ENCODE measurements at places on chromosomes 2 and 18.

DNA sequence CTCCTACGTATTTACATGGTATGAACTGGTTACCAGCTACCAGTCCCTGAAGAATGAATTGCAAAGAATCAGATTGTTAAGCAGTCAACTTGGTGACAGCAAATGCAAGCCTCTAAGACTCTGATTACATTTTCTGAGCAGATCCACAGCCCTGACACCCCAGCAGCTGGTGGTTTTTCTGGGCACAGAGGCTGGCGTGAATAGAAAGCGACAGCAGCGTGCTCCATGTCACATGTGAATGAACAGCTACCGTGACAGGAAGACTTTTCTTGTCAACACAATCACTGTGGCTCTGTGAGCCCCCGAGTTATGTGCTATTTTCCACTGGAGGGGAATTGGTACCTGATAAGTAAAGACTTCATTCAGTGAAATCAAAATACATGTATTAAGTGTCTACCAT lies 93.2 kb upstream of the CBLN2 start:
- no peak for DNase-seq

DNA sequence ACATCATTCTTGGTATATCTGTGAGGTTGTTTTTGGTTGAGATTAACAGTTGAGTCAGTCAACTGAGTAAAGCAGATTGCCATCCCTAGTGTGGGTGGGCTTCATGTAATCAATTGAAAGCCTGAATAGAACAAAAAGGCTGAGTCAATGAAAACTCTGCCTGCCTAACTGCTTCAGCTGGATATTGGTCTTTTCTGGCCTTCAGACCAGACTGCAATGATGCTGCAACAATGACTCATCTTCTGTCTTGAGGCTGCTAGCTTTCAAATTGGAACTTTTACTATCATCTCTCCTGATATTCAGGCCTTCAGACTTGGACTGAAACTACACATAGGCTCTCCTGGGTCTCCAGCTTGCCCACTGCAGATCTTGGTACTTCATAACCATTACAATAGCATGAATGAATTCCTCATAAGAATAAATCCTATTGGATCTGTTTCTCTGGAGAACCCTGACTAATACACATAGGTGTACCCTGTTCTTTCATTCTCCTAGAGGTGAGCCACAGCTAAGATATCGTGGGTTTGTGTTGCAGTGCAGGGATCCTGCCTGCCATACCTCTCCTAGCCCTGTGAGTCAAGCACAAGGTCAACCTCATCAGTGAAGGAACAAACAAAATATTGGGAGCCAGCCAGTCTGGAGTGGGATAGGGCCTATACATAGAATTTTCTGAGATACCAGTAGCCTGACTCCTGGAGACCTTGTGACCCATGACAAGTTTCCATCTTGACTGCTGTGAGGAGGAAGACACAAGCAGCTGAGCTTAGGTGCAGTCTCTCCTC lies 473.8 kb downstream of the DCC start:
- DNase-seq = no peak

GRCh38 chr2:112073875-112074274 lies 18.8 kb downstream of the TMEM87B start:
- no peak for DNase-seq

DNA sequence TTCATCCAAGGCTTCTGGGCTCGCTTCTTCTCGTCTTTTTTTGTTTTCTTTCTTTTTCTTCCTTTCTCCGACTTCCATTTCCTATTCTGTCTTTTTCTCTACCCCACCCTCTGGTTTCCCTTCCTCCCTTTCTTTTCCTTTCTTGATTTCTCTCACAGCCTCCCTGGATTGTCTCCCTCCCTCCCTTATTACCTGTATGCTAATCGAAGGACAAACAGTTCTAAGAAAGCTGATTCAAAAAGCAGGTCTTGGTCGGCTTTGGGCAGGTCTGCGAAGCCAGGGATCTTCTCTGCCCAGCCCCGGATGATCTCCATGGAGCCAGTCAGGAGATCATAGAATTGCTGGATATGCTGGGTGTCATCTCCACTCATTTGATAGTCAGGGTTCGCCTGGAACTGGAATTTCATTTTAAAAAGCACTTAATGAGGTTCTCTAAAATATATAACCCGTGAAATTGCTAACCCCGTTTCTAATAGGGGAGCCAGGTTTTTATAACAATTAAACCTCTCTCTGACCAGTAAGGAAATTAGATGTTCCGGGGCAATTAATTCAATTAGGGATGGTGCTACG lies 5.9 kb downstream of the NR4A2 start:
- DNase-seq = no peak

- DNase-seq = no peak
Observed at GRCh38 chr2:56376699-56377665, 193.2 kb downstream of the CCDC85A start.

GRCh38 chr18:63152791-63153190 lies 166.8 kb downstream of the BCL2 start:
- no peak for DNase-seq

GRCh38 chr2:233261819-233262555 lies 10.5 kb downstream of the ATG16L1 start:
- DNase-seq = no peak

GRCh38 chr18:61734396-61734795 lies 158.4 kb downstream of the RNF152 start:
- DNase-seq = no peak

DNA sequence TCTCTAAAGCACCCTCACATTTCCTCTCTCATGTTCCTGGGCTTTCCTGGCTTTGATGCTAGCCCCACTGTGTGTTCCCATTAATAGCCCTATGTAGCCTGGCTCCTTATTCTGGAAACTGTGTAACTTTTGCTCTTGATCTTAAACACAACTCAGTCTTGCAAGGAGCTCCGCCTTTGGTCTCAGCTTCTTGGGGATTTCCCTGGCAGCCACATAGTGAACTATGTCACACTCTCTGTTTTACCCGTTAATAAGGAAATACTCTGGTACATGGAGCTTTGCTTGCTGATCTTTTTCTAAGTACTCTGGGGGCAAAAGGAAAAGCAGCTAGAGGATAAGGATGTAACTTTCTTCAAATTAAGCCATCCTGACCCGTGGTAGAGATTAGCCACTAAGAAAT lies 259.3 kb downstream of the NEDD4L start:
- DNase-seq = no peak

DNA sequence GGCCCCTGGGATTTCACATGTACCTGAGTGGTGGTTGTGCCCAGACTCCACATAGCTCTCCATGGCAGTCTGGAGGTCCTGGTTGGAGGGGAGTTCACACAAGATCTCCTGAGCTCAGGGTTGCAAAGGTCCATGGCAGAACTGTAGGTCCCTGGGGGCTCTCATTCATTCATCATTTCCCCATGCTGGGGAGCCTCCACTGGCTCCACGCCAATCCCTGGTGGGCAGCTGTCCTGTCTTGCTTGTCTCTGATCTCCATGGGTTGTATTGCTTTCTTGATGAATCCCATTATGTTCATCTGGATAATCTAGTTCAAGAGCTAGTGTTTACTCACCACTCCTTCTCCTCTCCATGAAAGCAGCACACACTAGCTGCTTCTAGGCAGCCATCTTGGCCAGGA lies 42.4 kb downstream of the ZSWIM2 start:
- DNase-seq = no peak

DNA sequence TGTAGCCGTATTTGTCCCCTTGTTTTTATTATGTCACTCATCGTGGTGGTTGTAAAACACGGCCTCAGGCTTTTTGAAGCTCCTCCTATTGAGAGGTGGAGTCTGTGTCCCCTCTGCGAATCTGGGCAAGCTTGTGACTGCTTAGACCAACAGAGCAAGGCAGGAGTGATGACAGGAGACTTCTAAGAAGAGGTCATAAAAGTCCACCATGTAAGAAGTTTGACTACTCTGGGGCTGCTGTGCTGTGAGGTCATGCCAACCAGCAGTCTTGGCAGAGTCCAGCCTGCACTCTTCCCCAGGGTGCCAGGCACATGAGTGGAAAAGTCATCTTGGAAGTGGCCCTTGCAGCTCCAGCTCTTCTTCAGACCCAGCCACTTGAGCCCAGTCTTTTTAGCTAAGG lies 83.8 kb upstream of the SPTBN1 start:
- DNase-seq = no peak

GRCh38 chr2:18117592-18117991 lies 239.1 kb downstream of the KCNS3 start:
- DNase-seq = no peak

- DNase-seq = no peak
Observed at GRCh38 chr2:84914334-84914733, 8.9 kb downstream of the TMSB10 start.

DNA sequence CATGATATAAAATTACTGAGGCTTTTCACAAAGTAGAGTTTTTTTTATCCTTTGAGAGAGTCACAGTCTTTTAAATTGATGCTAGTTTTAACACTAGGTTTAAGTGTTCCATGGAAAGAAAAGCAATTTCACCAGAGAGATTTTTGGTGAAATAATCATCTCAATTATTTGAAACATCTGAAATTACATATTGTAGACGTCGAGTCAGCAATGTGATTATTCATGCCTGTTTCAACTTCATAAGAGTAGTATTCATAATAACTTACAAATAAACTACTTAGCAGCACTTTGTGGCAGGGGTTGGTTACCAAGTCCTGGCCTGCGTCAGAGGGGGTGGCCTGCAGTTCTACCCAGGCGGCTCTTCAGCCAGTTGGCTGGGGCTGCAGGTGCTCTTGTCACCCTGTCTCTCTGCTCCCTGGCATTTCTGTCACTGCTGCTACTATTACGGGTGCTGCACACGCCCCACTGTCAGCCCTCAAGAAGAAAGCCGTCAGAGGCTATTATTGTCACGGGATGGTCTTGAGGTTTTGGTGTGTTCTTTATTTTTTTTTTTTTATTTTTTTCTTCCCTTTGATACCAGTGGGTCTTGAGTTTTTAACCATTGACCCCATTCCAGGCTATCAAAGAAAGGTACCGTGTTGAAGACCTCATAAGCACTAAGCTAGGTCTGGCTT lies 50.4 kb downstream of the MALT1 start:
- DNase-seq = no peak

DNA sequence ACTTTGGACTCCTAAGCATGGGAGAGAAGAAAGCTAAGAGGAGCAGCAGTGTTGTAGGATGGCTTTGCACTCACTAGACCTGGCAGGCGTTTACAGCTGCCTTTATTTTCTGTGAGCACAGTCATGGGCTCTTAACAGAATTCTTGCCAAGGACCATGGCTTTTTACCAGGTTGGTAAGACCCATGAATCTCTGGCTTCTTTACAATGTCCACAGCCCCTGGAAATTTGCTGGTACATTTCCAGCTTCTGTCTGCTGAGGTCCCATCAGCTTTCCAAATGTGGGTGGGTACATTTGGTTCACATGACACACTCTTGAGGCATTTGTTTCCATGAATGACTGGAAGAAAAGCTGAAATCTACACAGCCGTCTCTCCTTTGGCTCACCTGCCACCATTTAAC lies 162.7 kb downstream of the PPP1R1C start:
- no peak for DNase-seq

DNA sequence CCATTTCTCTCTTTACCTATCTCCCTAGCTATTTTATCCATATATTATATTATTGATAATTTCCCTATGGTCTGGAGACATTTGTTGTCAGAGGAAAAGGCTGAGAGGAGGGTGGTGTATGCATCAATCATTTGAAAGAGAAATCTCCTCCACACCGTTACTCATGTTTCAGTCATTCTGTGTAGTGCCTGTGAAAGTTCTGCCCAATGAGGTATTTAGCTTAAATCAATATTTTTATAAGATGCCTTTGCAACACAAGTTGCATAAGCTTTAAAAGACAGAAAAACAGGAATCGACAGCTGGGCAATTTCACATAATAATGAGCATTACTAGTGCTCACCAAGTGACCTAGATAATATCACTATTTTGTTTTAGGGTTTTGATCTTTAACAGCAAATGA lies 363.7 kb upstream of the FSIP2 start:
- no peak for DNase-seq

DNA sequence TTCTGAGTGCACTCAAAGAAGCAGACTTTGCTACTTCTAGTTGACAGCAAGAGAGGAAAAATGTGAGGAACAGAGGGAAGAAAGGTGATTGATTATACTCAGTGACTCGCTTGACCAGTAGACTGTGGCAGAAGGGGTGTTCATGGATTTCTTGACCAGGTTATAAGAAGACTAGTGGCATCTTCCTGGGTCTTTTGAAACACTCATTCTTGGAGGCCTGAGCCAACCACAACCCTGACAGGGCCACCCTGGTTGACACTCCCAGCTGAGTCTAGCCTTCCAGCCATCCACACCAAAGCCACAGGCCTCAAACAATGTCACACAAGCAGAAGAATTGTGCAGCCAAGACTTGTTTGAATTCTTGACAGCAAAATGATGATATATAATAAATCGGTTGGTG lies 366.3 kb downstream of the SS18 start:
- DNase-seq = no peak

DNA sequence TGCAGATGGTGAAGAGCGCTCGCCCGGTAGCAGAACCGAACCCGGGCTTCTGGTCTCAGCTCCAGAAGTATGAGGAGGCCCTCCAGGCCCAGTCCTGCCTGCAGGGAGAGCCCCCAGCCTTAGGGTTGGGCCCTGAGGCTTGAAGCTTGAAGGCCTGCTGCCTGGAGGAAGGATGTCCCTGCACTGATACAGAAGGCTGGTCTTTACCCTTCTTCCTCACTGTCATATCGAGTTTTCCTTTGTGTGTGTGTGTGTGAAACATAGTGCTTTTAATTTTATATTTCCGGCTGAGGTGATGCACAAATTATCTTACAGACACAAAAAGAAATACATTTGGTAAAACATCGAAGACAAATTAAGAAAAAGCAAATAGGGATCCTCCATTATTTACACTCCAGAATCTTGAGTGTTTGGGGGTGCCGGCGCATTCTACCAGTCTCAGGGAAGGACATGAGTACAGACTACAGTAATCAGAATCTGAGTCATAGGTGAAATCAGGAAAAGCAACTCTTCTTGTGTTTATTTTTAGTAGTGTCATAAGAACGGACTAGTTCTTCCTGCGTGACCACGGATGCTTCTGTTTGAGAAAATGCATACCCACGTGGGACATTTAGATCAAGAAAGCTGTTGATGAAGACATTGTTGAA lies 1.3 kb downstream of the DUSP28 start:
- DNase-seq = no peak

GRCh38 chr2:135615404-135615803 lies 84.1 kb downstream of the R3HDM1 start:
- DNase-seq = no peak

DNA sequence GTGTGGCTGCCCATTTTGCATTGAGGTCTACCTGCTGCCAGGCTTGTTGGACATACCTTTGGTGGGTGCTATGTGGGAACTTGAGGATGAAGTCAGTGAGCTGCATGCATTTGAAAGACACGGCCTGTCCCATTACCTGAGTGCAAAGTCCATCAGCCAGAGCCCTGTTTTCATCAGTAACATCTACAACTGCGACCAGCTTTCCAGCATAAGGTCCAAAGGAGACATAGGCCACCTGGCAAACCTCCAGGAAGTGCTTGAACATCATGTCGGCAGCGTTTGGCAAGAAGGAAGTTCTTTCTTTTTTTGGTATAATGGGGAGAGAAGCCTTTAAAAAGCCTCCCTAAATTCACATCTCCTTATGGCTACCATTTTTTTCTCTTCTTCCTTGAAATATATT lies 143.1 kb downstream of the FAM161A start:
- DNase-seq = no peak

GRCh38 chr18:48834413-48835031 lies 116.2 kb downstream of the SMAD7 start:
- peak; percentile 51 for DNase-seq
